Stimulated activated CD8-positive, alpha-beta memory T cell treated with anti-CD3 and anti-CD28 coated beads, Interleukin-7, amount 100 ng/mL, for 1 hour (primary cell): ENCODE measurements at places on chromosomes 1 and 21.

- no peak for DNase-seq
Measured at GRCh38 chr1:222288053-222288452, 259.9 kb downstream of the HHIPL2 start.

GRCh38 chr1:207962716-207963426, 51.9 kb upstream of the CD34 start:
- DNase-seq, result no peak

GRCh38 chr1:12106153-12106552, 43.0 kb downstream of the TNFRSF8 start:
- DNase-seq, result no peak

GRCh38 chr1:208393826-208394225, 149.6 kb upstream of the PLXNA2 start:
- no peak for DNase-seq

DNA sequence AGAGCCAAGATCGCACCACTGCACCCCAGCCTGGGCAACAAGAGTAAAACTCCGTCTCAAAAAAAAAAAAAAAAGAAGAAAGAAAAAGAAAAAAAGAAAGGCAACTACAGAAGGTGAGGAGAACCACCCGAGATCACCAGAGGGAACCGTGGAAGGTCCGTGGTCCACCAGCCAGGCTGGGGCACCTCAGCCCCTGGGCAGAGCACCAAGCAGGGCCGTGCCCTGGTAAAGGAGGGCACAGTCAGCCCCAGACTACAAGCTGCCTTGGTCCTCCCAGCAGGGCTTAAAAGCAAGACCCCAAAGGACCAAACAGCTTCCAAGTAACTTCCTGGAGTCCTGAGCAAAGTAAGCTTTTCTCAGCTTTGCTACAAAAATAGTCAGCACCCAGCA, 8.8 kb upstream of the SAMD11 start:
- DNase-seq, result no peak

- no peak for DNase-seq
Measured at GRCh38 chr21:34022627-34023335, 50.6 kb upstream of the MRPS6 start.

GRCh38 chr21:46089285-46089684, 8.6 kb upstream of the COL6A2 start:
- DNase-seq, result no peak

DNA sequence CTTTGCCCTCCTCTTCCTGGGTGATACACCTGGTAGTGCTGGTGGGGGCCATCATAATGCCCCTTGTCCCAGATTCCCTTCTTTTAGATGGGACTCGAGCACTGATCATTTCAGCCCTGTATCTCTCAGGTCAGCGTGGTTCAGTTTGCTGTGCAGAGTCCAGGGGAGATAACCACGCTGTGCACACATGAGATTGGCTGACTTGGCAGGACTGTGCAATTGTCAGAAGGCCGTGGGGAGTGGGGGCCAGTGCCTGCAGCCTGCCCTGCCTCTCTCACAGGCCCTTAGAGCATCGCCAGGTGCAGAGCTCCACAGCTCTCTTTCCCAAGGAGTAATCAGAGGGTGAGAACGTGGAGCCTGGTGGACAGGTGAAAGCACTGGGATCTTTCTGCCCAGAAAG, 15.2 kb downstream of the EPHX1 start:
- no peak for DNase-seq

DNA sequence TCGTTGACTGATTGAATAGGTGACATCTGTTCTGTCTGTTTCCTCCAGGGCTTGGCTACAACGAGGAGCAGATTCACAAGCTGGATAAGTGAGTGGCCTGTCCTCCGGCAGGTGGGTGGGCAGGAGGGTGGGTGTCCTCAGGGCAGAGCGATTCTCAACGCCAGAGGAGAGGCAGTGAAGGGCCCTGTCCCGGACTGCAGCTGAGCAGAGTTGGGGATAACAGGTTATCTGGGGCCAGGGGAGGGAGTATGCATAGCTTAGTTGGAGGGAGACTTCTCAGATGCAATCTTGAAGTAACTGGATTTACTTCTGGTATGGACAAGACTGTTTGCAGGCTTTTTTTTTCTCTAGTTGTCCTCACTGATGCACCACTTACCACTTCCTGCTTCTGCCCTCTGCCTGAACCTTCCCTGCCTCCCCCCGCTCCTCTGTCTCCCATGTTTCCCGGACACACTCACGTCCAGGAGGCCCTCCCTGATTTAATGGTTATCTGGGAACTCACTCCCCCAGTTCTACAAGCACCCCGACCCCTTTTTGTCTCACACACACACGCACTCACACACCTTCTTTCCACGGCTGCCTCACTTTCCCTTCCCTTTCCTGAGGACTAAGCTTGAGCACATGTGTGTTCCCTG, 16.4 kb upstream of the RASSF5 start:
- no peak for DNase-seq

DNA sequence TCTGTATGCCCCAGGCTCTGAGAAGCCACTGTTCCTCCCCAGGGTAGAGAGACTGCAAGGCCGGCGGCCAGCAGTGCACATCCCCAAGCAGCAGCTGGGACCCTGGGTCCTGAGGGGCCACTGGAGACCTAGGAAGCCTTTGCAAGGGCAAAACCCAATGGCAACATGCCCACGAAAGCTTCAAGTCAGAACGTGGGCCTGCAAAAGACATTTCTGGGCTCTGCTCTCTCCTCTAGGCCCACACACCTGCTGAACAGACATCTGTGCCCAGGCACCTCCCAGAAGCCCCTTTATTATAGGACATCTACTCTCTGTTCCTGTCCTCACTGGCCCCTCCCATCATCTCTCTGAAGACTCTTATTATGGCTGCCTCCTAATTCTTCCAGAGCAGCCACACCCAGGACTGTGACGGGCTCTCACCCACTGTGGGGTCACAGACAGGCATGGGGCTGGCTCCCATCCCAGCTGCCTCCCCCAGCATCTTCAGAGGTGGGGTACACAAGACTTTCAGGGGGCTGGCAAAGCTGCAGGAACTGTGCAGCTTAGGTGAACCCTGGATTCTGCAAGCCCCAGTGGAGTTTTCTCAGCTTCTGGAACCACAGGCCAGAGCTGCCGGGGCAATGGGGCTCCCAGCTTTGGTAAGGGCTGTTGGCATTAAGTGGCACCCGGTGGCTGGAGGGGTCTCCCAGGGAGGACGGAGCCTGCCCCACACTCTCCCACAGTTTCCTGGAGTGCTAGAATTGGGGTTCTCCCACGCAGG, 12.6 kb downstream of the TRIM11 start:
- no peak for DNase-seq

DNA sequence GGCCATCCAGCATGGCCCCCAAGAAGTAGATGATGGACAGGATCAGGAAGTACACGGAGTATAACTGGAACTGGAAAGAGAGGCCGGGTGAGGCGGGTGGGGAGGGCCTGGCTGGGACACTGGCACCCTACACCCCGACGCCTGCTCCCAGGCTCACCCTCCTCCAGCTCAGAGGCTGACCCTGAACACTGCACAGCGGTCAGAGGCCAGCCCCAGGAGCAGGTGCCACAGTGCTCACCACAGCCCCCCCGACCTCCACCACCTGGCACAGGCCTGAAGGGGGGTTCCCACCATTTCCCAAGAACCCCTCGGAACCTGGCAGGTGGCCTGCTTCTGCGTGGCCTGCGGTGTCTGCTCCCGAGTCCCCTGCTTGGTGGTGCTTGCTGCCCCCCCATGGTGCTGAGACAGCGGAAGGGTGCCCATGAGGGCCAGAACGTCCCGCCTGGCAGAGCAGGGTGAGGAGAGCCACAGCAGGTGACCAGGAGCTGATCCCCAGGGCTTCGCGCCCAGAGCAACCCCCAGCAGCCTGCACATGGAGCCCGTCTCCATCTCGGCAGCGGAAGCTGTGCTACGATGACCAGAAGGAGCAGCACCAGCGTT, 26.1 kb downstream of the SLC19A1 start:
- no peak for DNase-seq

- no peak for DNase-seq
Measured at GRCh38 chr1:86466986-86467385, 1.7 kb upstream of the CLCA1 start.

- DNase-seq, result no peak
Measured at GRCh38 chr1:220552672-220553260, 24.8 kb downstream of the MARK1 start.

- DNase-seq, result no peak
Measured at GRCh38 chr21:35136586-35137219, 87.6 kb upstream of the RUNX1 start.

GRCh38 chr1:183237046-183237445, 51.0 kb downstream of the LAMC2 start:
- no peak for DNase-seq
